ENCODE measurements at places on chromosomes 13 and 19. TPM values are rescaled to one million over a fixed set of nuclear protein-coding genes. Genes with fewer than 3 reads are reported as not detected.

DNA sequence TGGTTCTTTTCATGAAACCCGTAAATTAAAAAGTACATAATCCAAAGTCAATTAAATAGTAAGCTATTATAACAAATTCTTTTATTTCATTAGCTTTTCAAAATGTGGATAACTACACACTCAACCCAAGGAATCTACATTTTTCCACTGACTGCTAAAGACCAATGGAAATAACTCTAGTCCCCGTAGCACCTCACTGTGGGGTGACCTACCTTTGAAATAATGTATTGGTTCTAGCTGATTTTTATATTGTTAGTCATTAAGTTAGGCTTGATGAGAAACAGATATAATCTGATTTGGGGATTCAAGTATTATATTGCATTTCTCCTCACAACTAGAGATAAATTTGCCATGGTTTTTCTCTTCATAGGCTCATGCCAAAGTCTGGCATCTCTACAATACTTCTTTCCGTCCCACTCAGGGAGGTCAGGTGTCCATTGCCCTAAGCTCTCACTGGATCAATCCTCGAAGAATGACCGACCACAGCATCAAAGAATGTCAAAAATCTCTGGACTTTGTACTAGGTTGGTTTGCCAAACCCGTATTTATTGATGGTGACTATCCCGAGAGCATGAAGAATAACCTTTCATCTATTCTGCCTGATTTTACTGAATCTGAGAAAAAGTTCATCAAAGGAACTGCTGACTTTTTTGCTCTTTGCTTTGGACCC, 37.3 kb downstream of the KL start:
- DNase-seq: no peak

- DNase-seq: no peak
These were observed 11.5 kb upstream of the TNFSF9 start for GRCh38 chr19:6519289-6519688.

The ONECUT3 gene
- total RNA-seq: not detected

- no peak for DNase-seq
These were observed 873.9 kb downstream of the SLITRK1 start for GRCh38 chr13:83008212-83008929.

Measured in frontal cortex (tissue), 4 donors.